ENCODE measurements at places on chromosomes 13 and 19. TPM values are rescaled to one million over a fixed set of nuclear protein-coding genes. Genes with fewer than 3 reads are reported as not detected.

DCT gene
- total RNA-seq: not detected

ATG4D gene
- 15.2 TPM for total RNA-seq

DACT3 gene
- 0.14 TPM for total RNA-seq

SERPINE3 gene
- not detected for total RNA-seq

UPF1 gene
- 30.6 TPM for total RNA-seq

PCDH17 gene
- total RNA-seq: not detected

SPACA4 gene
- total RNA-seq: not detected

VSTM2B gene
- not detected for total RNA-seq

TMEM86B gene
- total RNA-seq: 9.5 TPM

RYR1 gene
- total RNA-seq: 1.3 TPM

PGLYRP2 gene
- total RNA-seq: not detected

DNA sequence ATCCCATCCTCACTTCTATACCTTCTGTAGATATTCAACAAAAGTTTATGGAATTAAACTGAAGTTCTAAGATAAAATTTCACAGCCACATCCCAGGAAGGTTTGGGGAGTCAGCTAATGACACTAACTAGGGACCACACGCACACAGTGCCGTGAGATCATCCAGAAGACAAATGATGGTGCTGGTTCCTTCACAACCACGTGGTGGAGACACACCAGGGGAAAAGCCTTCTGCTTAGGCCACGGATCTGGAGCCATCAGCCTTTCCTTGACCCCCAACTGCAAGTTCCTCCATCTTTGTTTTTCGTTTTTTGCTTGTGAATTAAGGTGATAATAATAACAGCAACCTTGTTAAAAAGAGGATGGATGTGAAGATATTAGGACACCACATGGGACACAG, 241.6 kb upstream of the MAB21L1 start:
- peak; percentile 43 for DNase-seq

- peak; percentile 63 for DNase-seq
Measured at GRCh38 chr19:19642506-19643157, 825 bp downstream of the GMIP start.

DNA sequence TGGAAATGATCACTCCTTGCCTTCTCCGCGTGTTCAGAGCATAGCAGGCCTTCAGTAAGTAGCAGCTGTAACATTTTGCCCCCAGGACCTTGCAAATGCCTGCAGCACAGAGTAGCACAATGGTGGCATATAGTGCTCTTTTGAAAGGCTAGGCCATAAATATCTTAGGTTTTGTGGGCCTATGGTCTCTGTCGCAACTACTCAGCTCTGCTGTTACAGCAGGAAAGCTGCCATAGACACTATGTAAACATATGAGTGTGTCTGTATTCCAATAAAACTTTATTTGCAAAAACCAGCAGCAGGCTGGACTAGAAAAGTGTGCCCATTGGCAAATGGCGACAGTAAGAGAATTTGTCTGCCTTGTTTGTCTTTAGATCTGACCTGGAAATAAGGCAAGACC, 9.4 kb downstream of the ITPKC start:
- DNase-seq: no peak

- DNase-seq: no peak
Measured at GRCh38 chr19:9842834-9843625, 7.9 kb downstream of the PIN1 start.

DNA sequence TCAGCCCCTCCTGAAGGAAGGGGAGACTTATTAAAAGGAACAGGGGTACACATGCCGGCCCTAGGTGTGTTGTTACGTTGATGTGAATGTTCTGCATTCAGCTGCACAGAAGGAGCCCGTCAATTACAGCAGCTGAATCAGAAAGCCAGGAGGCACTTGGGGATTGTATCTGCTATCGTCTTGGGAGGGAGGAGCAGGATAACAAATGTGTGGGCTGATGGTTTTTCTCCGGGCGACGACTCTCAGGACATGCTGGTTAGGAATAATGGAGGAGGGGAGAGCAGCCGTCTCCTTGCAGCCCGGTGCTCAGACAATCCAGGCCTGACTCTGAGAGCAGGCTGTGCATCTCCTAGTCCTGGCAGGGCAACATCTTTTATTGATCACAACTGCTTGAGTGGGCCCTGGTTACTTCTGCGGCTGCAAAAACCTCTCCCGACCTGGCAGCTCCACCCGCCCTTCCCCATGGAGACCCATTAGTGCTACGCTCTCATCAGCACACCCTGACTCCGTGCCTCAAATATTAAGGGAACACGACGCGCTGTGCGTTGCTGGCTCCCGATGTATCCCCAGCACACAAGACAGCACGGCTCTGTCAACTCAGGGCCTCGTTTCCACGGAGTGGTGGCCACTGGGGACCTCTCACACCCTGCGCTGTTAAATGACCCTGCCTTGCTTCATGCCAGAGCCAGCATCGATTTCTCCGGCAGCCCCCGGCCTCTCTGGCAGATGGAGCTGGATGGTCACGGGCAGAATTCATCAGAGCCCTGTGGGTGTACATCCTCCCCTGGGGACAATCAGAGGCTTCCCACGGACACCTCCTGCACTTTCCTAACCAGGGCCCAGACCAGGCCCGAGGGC, 25.3 kb downstream of the PEPD start:
- no peak for DNase-seq

- DNase-seq: no peak
Measured at GRCh38 chr13:59236309-59236919, 927.3 kb downstream of the DIAPH3 start.

GRCh38 chr13:44219577-44220548, 153.8 kb upstream of the SERP2 start:
- DNase-seq: no peak

DNA sequence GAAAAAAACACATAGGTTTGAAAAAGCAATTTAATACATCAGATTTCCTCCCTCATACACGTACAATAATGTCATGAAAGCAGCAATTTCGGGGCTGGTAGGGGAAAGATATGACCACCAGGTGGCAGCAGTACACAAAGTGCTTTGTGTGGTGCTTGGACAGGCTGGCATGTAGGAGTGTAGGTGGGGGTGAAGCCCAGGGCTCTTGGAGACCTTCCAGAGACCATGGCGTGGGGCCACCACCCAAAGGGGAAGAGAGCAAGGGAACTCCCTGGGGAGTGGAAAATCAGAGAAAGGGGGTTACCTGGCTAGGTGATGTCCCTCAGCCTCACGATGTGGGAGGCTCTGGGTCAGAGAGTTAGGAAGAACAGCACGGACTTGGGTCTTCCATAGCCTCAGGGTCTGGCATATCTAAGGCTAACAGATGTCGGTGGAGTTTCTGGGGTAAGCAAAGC, 11.8 kb upstream of the CCNA1 start:
- peak; percentile 89 for DNase-seq

DNA sequence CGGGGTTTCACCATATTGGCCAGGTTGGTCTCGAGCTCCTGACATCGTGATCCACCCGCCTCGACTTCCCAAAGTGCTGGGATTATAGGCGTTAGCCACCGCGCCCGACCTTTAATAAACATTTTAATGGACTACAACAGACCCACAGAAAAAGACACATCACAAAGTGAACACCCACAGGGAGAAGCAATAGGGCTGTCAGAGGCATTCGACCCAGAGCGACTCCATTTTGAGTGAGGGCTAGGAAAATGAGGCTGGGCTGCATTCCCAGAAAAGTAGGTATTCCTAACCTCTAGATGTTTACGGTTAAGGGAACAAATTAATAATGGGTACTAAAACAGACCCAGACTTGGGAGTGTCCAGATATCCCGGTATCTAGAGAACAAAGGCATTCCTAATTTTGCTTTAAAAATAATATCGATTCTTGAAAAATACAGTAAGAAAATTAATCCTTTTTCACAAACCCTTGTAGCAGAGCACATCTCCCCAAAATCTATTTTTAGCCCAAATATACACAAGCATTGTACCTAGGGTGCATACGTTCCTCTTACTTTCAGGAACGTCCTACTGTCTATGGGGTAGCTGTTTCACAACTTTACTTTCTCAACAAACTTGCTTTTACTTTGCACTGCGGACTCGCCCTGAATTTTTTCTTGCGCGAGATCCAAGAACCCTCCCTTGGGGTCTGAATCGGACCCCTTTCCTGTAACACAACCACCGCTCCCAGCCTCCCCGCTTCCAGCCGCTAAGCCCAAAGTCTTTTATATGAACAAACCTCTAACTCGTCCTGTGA, 811 bp upstream of the ZNF8 start:
- DNase-seq: no peak

GRCh38 chr13:50697746-50698539, 145.5 kb downstream of the DLEU7 start:
- no peak for DNase-seq

- no peak for DNase-seq
Measured at GRCh38 chr13:30785191-30785850, 50.0 kb downstream of the ALOX5AP start.

GRCh38 chr13:99307247-99307646, at the start of gene GPR183:
GPR183 (minus strand) TSS chr13:99307399; CDS start chr13:99296145, 11,254 bp downstream.
- no peak for DNase-seq

DNA sequence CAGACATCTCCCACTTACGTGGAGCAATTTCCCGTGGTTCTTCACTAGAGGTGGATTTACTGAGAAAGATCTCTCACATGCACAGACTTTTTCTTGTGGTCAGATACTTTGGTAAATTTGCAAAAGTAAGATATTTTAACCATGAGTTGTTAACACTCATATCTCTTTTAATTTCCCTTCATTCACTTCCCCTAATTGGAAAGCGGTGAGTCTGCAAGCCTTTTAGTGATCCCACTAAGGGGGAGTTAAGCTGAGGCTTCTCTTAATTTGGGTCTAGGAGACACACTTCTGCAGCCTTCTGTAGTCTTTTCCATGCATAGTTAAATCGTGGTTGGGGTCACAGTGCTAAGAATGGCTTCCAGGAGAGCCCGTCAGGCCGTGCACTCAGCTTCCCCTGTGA, 30.7 kb upstream of the SERPINE3 start:
- no peak for DNase-seq

GRCh38 chr13:30312904-30313303, 5.6 kb upstream of the KATNAL1 start:
- DNase-seq: no peak

GRCh38 chr13:111330066-111330610, 9.7 kb downstream of the TEX29 start:
- no peak for DNase-seq

Measured in Karpas-422 (cell line).